ENCODE measurements at places on chromosomes 3 and 15.

DNA sequence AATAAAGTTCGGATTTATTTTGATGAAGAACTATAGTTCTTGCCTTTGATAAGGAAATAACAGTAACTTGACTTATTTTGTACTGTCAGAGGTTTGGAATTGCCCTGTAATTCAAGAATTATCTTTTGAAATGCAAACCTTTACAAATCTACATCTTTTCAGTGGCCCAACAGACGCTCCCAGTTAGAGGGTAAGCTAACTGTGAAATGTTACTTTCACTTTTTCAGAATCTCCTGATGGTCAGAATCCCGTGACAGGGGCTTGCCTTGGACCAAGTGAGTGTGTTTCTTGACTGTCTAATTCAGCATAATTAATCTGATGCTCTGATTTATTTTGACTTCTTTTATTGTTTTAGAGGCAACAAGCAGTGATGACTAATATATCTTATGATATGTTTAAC, 262.5 kb downstream of the PLOD2 start:
- no peak for DNase-seq

DNA sequence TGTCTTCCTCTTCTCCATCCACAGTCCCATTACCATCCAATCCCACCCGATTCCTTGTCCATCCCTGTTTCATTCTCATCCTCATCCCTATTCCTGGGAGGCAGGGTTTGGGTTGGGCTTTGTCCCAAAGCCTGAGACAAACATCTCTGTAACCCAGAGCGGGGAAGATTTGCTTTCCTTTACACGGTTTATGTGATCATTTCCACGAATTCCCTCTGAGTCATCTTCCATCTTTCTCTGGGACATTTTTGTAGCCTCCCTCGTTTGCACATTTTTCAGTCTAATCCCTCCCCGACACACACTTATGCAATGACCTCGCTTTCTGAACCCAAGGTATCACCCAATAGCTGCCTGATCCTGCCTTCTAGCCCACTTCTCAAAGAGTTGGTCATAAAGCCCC, 22.8 kb downstream of the DUOX2 start:
- DNase-seq = no peak

GRCh38 chr3:168863561-168863960, 767.8 kb upstream of the GOLIM4 start:
- no peak for DNase-seq

DNA sequence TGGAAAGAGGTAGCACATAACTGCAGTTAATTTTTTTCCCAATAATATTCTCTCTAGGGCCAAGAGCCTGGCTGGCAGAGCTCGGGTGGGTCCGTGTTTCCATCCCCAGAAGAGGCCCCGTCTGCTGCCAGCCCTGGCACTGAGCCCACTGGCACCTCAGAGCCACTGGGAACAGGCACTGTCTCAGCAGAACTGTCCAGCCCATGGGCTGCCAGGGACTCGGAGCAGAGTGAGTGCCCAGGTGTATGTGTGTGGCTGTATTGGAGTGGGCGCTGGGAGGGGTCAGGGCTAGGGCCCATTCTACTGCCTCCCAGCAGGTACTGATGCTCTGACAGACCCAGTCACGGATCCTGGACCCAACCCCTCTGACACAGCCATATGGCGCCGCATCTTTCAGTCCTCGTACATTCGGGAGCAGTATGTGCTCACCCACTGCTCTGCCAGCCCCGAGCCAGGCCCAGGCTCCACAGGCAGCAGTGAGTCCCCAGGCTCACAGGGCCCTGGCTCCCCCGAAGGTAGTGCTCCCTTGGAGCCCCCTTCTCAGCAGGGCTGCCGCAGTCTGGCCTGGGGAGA, 8.9 kb downstream of the VWA5B2 start:
- no peak for DNase-seq

DNA sequence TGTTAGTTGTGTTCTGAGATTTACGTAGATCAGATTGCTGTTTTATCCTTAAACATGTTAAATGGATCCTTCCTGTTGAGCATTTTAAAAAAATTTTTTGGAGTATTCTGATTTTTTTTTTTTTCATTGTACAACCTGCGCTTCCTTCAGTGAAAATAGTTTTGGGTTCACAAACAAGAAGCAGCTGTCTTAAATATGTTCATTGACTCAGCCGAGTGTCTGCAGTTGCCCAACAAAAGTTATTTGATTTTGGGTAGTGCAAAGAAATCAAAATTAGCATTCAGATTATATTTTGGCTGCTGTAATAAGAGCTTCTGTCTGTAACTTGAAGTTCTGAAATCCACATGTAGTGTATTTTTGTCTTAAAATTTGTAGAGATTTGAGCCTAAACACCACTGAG, 148.2 kb downstream of the BBX start:
- no peak for DNase-seq

DNA sequence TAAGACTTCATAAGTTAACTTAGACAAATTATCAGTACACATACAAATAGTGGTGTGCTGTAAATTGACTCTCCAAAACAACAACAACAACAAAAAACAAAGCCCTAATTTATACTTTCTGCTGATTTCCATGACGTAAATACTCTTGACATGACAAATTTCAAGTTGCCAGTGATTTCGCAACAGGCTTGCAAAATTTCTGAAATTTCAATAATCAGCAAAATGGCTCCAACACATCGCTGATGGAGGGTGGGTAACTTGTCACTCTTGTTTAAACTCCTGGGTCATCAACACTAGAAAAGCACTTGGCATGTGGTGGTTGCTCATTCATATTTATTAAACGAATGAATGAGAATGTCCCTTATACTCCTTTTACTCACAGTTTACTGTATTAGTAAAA, 205.2 kb upstream of the SATB1 start:
- no peak for DNase-seq

DNA sequence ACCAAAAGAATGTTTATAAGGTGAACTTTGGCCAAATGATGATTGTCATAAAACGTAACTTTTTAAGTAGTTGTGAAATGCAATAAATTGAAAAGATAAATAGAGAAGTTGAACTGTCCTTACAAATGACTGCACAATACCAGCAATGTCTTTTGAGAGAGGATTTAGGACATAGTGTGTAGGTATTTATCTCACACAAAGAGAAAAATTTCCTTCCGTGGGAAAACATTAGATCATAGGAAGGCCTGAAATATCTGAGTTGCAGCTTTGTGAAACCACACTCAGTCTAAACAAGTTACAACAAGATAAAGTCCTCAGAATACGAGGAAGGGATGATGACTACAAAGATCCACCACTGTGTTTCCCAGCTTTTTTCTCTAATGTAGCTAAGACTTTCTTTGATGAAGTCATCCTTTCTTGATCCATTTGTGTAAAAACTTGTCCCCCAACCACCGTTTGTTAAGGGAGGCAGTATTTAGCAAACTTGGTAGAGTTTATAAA, 16.0 kb downstream of the ROBO2 start:
- no peak for DNase-seq

DNA sequence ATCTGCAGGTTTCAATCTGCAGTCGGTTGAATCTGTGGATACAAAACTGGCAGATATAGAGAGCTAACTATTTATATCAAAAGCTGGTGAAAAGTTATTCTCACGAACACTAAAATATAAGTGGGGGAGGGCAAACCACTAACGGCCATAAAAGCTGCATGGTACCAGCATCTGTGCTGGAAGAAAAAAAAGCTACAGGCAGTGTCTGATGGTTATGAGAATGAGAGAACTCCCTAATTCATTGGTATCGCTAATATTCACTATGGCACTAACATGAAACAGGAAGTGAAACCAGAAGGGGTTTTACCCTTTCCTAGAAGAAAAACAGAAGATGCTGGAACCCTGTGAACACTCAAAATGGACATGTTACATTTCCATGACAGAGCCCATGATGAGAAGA, 15.9 kb downstream of the CEP70 start:
- DNase-seq = peak; percentile 12

DNA sequence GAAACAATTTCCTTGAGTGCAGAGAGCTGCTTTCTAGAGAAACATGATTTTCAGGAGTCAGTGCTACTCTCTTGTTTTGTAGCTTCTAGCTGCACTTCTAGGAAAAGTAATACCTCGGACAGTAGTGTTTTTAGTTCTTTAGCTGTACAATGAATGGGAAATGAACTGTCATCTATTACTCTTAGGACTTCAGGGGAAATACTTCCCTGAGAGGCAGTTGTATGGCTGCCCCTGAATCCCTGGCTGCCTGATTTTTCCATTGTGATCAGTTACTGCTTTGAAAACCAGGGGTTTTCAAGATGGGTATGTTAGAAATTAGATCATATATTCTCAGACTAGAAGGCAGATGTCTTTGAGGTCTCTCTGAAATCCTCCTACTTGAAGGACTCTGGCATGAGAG, 200.3 kb upstream of the SEMA6D start:
- DNase-seq = no peak

DNA sequence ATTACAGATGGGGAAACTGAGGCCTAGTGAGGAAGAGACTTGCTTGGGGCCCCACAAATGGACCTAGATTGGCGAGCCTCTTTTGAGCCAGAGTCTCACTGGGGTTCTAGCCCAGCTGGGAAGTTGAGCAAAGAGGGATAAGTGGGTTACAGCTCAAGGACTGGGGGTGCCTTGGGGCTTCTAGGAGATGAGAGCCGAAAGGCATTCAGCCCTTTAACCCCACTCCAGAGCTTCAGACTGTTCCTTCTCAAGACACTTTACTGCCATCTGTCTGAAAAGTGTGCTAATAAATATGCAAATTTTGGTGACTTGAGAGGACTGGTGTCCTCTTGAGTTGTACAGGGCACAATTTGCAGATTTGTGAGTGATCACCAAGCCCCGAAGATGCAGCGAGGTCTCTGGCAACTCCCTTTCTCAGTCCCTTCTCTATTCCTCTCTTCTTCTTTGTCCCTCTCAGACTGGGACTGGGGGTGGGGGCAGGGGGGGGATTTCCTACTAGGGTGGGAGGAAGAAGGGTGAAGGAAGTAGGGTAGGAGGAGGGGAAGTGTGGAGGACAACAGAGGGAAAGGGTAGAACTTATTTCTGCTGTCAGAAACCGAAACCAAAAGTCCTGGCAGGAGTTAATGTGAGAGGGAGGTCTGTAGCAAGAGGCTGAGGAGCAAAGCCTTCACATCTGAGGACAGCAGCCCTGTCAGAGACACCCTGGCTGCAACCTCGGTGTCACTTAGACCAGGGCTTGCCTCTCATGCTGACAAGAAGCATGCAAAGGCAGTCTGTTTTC, 16.2 kb upstream of the ANKDD1A start:
- DNase-seq = peak; percentile 75

- peak; percentile 70 for DNase-seq
These were observed 199.7 kb downstream of the ARRDC4 start for GRCh38 chr15:98160236-98160635.

DNA sequence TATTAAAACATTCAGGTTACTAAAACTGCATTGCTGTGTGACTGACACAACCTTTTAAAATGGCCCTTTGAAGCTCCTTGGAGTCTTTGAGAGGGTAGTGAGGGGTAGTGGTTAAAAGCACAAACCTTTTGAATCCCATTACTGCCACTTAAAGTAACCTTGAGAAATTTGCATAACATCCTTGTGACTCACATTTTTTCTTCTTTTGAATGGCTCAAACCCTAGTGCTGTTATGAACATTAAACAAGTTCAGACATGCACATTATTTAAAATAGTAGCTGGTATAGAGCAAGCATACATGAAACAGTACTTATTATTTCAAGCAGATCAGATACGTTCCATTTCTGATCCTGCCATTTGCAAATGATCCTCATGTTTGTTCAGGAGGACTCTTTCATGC, 3.7 kb upstream of the CLDN1 start:
- DNase-seq = no peak

DNA sequence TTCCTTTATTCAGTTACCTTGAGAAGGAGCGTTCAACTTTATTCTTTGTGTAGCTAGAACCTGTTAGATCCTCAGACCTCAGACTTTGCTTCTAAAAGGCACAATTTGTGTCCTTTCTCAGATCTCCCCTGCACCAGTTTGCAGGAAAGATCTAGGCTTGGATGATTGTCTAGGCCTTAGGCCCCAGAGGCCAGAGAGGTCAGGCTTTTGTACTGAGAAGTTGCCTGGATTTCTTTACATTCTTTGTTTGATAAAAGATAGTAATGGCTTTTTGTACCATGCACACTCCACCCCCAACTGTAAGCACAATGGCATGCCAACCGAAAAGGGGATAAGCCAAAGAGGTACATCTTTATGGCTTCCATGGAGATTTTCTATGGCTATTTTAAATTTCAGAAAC, 719.6 kb upstream of the NR2F2 start:
- no peak for DNase-seq

GRCh38 chr3:29186982-29187725, 93.7 kb upstream of the RBMS3 start:
- DNase-seq = peak; percentile 8

DNA sequence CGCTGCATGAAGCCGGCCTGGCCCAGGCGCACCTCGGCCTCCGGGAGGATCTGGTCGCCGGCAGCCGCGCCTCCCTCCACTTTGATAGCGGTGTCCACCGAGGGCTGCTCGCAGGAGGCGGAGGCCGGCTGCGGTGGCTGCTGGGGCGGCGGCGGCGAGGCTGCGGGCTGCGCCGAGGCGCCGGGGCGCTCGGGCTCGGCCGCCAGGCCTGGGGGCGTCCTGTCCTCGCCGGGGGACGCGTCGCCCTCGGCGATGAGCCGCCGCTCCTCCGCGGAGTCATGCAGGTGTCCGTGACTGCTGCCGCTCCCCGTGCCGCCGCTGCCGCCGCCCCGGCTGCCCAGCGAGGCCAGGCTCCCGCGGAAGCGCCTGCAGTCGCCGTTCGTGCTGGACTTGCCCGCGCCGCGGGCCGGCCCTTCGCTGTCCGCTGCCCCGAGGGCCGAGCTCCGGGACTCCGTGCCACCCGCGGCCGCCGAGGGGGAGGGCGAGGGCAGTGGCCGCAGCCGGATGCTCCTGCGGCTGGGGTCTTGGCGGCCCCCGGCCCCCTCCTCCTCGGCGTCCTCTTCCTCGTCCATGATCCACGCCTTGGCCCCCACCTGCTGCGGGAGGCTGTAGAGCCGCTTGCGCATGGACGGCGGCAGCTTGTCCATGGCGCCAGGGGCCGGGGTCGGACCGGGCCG, 996 bp downstream of the HCN4 start:
- no peak for DNase-seq

GRCh38 chr3:177610686-177611633, 413.7 kb upstream of the TBL1XR1 start:
- no peak for DNase-seq

DNA sequence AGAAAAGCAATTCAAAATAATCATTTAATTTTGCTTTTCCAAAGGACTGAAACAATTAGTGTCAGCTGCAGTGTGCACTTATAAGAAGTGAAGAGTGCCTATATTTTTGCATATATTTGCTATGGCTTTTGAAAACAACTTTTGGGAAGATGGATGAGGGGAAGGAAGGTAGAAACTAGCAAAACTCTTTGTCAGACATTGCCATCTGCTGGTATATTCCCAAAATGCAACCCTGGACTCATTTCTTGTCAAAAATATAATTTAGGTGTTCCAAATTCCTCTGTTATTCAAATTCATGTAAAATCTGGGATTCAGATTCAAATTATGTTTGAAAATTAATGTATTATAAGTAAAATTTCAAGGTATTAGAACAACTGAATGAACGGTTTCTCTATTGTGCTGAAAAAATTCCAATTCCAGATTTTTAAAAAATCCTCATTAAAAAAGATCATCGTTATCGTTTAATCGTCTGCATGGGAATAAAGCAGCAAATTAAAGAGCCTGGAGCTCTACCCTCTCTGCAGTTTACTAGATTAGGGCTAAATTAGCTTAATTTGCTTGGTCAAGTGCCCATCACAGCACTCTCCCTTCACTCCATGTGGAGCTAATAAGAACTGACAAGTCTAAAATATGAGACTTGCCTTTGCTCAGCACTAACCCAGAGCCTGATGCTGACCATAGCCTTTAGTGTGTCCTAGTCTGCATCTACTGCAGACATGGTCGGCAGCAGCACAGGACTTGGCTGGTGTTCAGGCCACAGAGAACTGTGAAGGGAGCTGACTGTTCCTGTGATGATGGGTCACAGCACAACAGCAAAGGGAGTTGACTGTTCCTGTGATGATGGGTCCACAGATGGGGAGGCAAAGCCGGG, 67.9 kb upstream of the MITF start:
- peak; percentile 36 for DNase-seq

Measured in activated CD4-positive, alpha-beta T cell treated with anti-CD3 and anti-CD28 coated beads, Interleukin-2, Interleukin-6, amounts not matched to agents 100 ng/mL and 50 ng/mL, durations not matched to agents 16 hours and 8 hours (primary cell).